ENCODE measurements at places on chromosomes 4 and X.

GRCh38 chrX:110699109-110699508, 96.5 kb downstream of the CHRDL1 start:
- peak; percentile 48 for ATAC-seq

- ATAC-seq: no peak
These were observed 11.9 kb downstream of the BMX start for GRCh38 chrX:15512401-15512965.

- no peak for ATAC-seq
These were observed 192.9 kb upstream of the RBPJ start for GRCh38 chr4:26127851-26128337.

GRCh38 chr4:181259081-181259709, 984.0 kb upstream of the TENM3 start:
- no peak for ATAC-seq

DNA sequence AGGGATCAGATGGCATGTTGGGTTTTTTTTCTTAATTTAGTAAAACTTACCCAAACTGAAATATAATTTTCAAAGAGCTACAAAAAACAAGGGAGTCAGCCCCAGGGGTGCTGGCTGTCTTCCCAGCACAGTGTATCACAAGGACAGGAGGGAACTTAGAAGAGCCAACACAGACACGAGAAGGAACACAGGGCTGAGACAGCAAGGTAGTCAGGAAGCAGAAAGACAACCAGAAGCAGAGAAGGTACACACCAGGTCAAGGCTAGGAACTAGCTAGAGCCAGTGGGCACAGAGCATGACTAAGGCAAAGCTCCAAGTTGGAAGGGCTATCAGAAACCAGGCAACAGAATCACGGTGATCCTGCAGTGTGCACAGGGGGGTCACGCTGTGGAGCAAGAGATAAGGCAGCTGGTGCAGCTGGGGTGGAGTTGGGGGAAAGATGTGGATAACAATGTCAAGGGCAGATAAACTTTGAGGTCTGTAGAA, 168.7 kb downstream of the NR3C2 start:
- no peak for ATAC-seq

GRCh38 chr4:56261027-56261426, 126.3 kb downstream of the AASDH start:
- ATAC-seq: no peak

DNA sequence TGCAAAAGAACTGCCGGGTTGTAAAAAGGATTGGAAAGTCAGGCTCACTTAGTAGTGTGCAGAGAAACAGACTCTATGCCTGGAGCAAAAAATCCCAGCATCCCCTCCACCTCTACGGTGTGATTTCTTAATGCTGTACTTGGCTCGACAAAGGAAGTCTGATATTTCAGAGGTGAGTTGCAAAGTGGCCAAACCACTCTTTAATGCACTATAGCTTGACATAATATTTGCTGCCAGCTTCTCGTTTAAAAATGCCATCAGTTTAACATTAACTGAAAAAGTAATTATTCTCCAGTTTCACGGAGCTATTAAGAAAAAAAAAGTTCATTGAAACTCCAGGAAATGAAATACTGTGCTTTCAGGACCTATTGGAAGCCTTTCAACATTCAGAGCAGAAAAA, 448.3 kb upstream of the ZFP42 start:
- no peak for ATAC-seq

- ATAC-seq: no peak
These were observed 160.5 kb upstream of the GABRA2 start for GRCh38 chr4:46550471-46550870.

- ATAC-seq: no peak
These were observed 2.7 kb downstream of the PAICS start for GRCh38 chr4:56438766-56439165.

- no peak for ATAC-seq
These were observed 57.0 kb upstream of the SLC25A4 start for GRCh38 chr4:185086053-185086452.

DNA sequence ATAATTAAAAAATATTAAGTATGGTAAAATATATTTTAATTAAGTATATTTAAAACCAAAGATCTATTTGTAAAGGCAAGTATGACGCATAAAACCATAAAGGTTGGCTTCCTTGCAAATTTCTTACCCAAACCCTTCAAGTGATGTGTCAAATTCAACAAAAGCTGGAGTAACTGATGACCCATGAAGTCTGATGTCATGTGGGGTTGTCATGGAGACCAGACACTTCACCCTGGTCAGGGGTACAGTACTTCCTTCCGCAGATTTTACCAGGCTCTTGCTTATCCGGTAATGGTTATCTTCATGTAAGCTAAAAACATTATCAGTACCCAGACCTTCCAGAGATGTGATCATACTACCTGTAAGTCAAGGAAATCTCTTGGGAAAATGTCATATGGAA, 170.1 kb downstream of the WDFY3 start:
- ATAC-seq: no peak

DNA sequence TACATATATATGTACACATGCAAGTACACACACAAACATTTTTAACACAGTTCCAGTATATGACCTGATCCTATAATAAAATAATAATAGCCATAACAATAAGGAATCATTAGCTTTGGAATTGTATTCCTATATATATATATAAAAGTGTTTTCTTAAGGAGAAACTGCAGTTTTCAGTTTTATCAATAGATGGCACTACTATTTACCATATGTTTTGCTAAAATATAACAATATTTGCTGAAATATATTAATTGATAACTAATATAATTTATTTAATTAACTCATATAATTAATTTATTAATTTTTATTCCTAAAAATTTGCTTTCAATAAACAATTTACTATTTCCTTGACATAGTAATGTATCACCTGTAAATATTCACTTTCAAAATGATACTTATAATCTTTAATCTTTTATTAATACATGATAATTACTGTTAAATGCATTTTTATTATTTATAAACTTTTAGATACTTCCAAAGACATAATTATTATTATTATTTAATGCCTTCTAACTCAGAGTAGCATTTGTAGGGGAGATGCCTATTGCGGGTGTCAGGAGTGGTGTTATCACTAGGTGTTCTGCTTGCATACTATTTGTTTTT, 599.5 kb downstream of the FSTL5 start:
- ATAC-seq: no peak

- ATAC-seq: peak; percentile 43
These were observed 15.8 kb upstream of the SLC25A4 start for GRCh38 chr4:185127021-185127925.

- ATAC-seq: no peak
These were observed 671.6 kb downstream of the GRXCR1 start for GRCh38 chr4:43564107-43564506.

GRCh38 chr4:39933671-39934590, 43.8 kb downstream of the PDS5A start:
- no peak for ATAC-seq

DNA sequence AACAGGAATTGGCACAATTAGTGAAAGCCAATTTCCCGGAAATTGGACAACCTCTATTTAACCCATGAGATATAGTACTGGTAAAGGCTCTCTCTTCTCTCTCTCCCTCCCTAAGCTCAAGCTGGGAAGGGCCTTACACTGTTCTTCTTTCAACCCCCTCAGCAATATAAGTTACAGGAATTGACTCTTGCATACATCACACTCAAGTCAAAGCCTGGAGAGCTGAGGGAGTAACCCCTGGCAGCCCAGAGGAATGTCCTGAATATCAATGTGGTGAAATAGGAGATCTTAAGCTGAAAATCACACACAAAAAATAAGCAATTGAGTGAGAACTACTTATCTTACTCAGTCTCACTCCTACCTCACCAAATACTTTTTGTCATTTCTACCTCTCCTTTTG, 186.9 kb upstream of the SPOCK3 start:
- no peak for ATAC-seq

GRCh38 chr4:71389149-71389827, 50.5 kb downstream of the SLC4A4 start:
- ATAC-seq: no peak

- ATAC-seq: no peak
These were observed 14.0 kb upstream of the IGFBP7 start for GRCh38 chr4:57124145-57124544.

- ATAC-seq: no peak
These were observed 113.6 kb downstream of the GLUD2 start for GRCh38 chrX:121160987-121161386.

DNA sequence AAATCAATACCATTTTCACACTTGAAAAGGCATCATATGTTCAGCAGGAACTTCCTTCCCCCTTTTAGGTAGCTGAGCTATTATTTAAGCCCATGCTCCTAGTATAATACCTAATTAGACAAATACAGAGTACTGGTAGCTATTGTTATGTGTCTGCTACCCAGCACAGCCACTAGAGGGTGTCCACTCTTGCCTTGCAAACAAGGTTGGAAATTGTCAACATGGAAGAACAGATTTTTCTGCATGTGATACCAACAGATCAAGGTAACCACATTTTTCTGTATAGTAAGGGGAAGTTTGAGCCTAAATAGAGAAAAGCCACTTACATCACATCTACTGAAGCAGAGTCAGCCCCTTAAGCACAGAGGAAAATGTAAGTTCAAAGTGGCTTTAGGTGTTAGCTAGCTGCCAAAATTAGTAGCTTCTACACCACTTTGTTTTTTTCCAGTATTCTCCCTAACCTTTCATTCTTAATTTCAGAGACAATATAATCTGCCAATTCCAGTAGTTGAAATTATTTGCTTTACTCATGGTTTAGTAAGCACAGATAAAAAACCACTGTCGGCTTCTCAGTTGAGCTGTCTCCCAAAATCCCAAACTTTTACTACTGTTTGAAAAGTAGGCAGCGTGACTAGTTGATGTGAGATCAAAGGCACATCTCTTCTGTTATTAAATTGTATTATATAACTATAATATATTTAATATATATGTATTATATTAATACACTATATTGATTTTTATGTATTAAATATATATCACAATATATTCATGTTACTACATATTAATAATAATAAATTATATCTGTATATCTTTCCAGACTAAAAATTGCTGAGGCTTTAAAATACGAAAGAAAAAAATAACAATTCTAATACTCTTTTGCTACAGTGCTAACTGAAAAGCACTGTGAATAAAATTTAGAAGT, 38.2 kb downstream of the EDNRA start:
- ATAC-seq: no peak

DNA sequence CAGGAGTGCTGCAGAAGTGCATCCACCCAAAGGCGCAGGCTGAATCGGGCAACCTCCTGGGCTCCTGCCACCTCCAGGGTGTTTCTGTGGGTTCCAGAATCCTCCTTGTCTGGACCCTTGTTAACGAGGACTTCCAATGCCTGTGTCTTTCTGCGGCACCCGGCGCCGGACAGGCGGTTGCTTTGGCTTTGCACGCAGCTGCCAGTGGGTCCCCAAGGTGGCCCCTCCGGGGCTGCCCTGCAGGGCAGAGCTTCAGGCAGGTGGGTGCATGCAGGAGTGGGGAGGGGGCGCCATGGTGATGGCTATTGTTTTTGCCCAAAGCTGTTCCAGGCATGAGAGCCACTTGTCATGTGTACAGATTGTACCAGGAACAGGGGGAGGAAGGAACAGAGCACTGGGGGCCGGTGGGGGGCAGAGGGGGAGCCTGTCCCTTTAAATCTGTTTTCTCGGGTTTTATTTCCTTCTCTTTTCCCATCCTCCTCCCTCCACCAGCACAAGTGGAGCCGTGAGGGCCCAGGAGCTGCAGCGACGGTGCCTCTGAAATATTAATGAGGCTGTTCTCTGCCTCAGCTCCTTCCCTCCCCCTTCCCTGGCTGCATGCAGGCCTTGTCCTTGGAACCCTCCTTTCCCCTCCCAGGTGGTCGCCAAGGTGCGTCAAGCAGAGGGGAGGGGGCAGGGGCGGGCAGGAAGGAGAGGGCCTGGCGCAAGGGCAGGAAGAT, 13.1 kb downstream of the ATP2B3 start:
- ATAC-seq: no peak

GRCh38 chr4:182786991-182787390, 130.2 kb downstream of the DCTD start:
- no peak for ATAC-seq

- no peak for ATAC-seq
These were observed 97.6 kb downstream of the CPE start for GRCh38 chr4:165476214-165477098.

DNA sequence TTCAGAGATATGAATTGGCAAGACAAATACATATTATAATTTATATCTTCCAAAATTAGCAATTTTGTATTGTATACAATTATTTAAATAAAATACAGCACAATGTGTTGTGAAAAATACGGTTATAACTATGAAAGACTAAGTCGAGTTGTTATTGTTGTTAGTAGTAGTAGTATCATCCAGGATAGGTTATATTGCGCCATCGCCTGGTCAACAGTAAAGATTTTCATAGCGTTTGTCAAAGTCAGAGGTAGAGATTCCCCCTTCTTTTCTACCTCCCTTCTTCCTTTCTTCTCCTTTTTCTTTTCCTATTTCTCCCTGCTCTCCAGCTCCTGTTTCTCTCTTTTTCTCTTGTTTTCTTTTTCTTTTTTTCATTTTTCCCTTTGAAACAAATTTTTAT, 499.1 kb upstream of the EPHA5 start:
- ATAC-seq: no peak
